ENCODE measurements at places on chromosomes 2 and 18.

GRCh38 chr2:170836027-170836426 lies 19.3 kb downstream of the GAD1 start:
- no peak for DNase-seq

DNA sequence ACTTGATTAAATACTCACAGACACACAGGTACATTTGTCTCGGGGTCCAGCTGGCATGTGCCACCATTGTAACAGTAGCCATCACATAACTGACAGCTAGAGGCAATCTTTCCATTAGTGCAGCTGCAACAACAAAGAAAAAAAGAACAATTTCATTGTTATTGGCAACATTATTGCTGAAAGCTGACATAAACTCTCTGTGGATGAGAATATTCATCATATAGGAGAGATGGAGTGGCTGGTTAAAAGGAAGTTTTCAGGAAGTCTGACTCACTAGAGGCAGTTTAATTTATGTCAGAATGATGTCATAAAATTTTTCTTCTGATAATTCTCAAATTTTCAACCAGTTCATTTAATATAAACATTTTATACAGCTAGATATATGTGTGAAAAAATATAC lies 1490.0 kb upstream of the NXPH2 start:
- DNase-seq, result no peak

GRCh38 chr18:30106356-30106755 lies 936.2 kb downstream of the DSC3 start:
- DNase-seq, result no peak

DNA sequence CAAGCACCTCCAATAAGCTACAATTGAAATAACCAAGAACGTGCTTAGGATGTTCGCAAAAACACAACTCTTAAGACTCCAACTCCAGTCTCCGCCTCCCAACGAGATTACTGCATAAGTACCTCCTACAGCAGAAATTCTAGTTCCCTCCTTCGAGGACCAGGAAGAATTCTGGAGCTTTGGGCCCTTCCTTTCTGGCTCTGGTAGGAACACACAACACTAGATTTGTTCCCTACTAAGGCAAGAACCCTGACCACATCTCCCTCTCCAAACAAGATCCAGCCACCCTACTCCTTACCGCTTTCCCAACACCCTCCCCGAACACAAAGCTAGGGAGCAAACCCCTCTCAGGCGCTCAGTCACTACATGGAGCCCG lies 721 bp downstream of the ADAM17 start:
- DNase-seq, result peak; percentile 73
